ENCODE measurements at places on chromosomes 6 and 20.
A peak's percentile ranks its signal among the peaks of the same experiment; 100 is the strongest.

- peak; percentile 89 for DNase-seq
Observed at GRCh38 chr6:121794630-121795029, 359.2 kb downstream of the GJA1 start.

DNA sequence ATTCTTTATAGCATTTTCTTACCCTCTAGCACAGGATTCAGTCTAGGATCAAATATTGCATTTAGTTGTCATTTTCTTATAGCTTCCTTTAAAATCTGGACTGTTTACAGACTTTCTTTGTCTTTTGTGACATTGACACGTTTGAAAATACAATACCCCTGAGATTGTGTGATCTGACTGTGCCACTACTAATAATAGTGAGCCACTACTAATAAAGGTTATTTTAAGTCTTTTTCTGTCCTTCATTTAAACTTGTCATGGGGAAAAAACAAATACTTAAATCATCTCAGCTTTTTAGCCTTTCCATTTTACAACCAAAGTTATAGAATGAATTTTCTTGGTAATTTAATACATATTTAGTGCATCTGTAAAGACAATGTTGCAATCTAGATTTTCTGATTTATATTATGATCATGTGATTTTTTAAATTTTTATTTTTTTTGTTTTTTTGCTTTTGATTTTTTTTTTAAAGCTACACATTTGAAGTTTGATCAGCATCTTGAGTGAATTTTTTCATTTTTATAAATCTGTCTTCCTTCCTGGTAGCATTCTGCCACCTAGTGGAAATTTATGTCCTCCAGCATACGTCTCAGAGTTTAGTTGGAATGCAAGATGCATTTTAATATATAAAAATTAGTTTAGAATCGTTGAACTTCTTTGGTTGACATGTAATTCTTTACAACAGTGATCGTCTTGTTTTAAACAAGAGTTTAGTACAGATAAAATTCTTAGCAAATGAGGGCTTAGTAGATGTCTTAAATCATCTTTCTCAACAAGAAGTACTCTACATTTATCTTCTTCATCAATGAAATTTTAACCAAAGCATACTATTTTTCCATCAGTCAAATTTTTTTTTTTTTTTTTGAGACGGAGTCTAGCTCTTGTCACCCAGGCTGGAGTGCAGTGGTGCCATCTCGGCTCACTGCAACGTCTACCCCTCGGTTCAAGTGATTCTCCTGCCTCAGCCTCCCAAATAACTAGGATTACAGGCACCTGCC, 119.4 kb downstream of the NCOA3 start:
- peak; percentile 63 for DNase-seq

DNA sequence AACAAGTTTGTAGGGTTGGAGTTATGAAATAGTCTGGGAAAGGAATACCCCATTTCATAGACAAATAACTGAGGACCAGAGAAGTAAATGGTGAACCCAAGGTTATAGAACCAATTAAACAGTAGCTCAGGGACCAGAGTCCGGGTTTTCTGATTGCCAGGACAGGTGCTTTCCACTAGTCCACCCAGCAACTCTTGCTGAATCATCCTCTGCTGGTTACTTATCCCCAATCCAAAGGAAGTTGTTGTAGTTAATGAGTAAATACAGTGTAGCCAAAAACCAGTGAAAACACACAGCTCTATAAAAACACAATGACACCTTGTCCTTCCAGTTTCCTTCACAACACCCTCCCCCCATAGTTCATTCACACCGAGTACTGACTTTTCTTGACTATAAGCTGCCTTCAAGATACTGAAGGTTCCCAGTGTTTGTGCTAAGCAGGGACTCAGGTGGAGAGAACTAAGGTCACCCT, 766 bp upstream of the TINAG start:
- DNase-seq, result peak; percentile 96

DNA sequence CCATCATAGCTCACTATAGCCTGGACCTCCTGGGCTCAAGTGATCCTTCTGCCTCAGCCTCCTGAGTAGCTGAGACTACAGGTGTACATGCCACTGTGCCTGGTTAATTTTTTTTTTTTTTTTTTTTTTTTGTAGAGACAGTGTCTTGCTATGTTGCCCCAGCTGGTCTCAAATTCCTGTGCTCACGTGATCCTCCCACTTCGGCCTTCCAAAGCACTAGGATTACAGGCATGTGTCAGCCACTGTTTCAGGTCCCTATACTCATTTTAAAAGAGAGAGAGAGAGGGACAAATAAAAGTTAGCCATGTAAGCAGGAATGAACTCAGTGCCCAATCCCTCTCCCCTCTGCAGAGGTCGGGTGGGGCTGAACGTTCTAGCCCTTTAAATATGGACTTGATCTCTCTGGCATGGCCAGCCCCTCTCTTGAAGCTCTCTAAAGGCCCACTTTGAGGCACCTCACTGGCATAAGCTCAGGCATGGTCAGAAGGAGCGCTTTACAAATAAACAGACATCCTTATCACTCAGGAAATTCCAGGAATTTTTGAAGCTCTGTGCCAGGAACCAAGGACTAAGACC, 9.0 kb upstream of the SERPINB1 start:
- peak; percentile 43 for DNase-seq

DNA sequence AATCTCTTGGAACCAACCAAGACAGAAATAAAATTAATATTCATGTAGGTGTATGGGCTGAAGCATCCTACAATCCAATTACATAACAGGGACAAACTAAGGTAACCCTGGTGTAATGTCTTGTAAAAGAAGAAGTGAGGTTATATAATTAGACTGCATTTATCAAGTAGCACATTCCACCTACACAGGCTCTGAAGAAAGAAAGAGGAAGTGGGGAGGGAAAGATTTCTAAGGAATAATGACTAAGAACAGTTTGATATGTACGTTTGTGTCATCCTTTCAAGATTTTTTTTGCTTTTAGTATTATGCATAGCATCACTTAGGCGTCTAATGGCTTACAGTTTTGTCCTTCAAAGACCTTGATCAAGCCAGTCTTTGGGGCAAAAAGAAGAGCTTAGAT, 139.7 kb downstream of the PLCB1 start:
- DNase-seq, result no peak

DNA sequence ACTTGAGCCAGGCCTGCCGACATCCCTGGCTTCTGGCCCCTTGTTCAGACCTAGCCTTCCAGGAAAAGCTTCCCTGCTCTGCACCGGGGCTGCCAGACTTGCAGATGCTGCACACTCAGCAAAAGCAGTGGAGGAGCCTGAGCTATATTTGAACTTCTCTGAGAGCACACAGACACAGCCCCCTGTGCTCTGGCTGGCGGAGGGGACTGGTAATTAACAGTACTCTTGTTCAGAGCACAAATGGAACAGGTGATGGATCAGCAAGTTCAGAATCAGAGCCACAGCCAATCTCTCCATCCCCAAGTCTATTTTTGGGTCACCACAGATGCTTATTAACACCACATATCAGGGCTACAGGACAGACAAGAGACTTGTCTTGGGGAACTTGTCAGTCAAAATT, 27.6 kb upstream of the RIMS4 start:
- no peak for DNase-seq

Measured in kidney tubule cell (primary cell).